Neural crest cell (in vitro differentiated cells): ENCODE measurements at places on chromosomes 5 and 9.

DNA sequence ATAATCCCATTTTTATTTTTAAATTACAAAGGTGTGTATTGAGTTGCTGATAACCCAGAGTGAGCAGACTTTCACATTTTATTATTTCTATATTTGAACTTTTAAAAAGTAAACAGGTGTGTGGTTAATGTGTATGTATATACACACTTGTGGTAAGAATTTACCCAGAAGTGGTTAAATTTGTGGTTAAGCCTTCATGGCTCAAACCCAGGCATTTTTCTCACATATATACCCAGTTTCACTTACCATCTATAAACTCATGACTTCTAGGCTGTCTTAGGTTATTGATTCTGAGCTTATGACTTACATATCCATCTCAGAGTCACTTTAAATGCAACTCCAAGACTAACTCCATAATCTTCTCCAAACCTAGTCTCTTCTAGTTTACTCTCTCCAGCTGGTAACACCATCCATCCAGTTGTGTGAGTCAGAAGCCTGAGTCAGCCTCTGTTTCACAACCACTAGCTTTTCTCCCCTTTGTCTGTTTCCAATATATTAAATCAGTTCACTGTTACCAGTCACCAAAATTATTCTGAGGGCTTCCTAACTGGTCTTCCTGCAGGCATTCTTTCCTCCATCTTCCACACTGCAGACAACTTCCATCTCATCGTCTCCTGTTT, 20.2 kb downstream of the ZBED3 start:
- no peak for DNase-seq
- H3K36me3 ChIP-seq: peaks cover 26% of the 10 kb centered on the region
- H3K4me3 ChIP-seq: no peak overlapping the region
- H3K4me1 ChIP-seq: no peaks in the 10 kb centered on the region

GRCh38 chr9:110115826-110116542, 92.0 kb downstream of the C9orf152 start:
- peak overlapping the region; percentile 68 for H3K4me3 ChIP-seq
- peaks cover 49% of the 10 kb centered on the region for H3K4me1 ChIP-seq
- no peaks in the 10 kb centered on the region for H3K36me3 ChIP-seq
- H3K27me3 ChIP-seq: no peaks in the 10 kb centered on the region
- no peak for DNase-seq

GRCh38 chr5:57903458-57903857, 420.8 kb upstream of the ACTBL2 start:
- no peak overlapping the region for H3K27ac ChIP-seq
- DNase-seq: no peak
- H3K4me1 ChIP-seq: no peaks in the 10 kb centered on the region
- H3K27me3 ChIP-seq: no peaks in the 10 kb centered on the region

GRCh38 chr5:91127456-91128081, 255.5 kb downstream of the ARRDC3 start:
- DNase-seq: no peak
- H3K27ac ChIP-seq: peak overlapping the region; percentile 31
- no peaks in the 10 kb centered on the region for H3K27me3 ChIP-seq
- peaks cover 21% of the 10 kb centered on the region for H3K4me1 ChIP-seq

DNA sequence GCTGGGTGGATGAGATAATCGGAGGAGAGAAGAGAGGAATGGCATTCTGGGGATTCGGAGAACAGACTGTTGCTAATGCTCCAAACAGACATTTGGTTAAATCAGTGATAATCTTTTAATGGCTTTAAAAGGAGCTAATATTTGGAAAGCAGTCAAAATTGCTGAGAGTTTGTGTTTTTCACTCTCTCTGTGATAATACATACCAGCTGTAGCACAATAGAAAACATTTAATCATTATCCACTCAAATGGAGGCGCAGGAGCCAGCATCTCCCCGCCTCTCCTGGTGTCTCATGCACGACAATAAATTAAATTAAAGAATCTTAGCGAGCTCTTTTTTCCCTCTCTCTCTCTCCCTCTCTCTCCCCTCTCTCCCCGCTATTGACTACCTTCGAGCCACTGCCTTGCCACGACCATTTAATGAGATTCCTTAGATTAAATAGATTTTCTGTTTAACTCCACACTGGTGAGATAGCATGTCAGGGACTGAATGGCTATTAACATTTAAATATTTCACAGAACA, 268.6 kb upstream of the MVB12B start:
- H3K4me3 ChIP-seq: no peak overlapping the region
- no peak for DNase-seq
- H3K36me3 ChIP-seq: no peaks in the 10 kb centered on the region
- no peak overlapping the region for H3K27ac ChIP-seq

DNA sequence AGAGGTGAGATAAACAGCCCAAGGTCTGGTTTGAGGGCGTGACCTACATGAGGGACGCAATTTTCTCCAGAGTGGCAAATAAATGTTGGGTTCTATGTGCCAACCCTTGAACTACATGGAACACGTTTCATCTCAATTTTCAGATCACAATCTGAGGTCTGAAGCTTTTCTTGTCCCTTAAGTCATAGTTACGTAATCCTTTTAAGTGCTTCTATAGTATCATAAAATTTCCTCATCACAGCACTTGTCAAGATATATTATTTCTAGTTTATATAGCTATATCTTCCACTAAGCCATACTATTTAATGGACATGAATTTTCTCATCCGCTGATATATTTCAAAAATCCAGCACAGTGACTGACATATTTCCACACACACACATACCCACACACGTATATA, 53.1 kb upstream of the GRIN3A start:
- H3K27ac ChIP-seq: no peak overlapping the region
- DNase-seq: no peak
- no peak overlapping the region for H3K4me3 ChIP-seq
- H3K27me3 ChIP-seq: peaks cover 35% of the 10 kb centered on the region

DNA sequence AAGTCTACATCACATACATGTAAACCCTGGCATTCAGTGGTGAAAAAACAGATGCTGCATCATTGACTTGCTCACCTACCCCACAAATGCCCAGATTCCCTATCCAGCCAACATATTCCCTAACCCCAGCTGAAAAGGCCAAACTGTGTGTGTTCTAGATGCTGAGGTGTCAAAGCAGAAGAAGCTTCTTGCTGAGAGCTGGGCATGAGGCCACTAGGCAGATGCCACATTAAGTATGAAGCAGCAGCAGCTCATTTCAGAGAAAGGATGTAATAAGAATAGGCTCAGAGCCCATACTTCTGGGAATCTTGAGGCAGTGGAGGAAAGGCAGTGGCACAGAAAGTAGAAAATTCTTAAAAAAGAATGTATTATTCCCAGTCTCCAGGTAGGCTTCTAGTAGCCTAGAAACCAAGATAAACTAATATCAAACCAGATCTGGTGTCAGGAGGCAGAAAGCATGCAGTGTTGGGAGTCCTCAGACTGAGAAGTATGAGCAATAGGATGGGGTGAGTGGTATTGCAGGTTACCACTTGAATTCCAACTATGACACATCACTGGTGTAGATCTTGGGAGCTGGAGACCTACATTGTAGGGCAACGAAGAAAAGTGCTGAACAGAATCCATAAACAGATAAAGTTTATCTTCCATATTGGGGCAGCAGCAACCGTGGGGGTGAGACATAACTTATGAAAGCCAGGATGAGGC, 71.9 kb upstream of the GRHPR start:
- no peak overlapping the region for H3K27ac ChIP-seq
- peaks cover 17% of the 10 kb centered on the region for H3K36me3 ChIP-seq
- no peak for DNase-seq
- no peak overlapping the region for H3K4me3 ChIP-seq

GRCh38 chr5:127875235-127876021, 172.2 kb downstream of the CCDC192 start:
- H3K4me1 ChIP-seq: peaks cover 21% of the 10 kb centered on the region
- H3K4me3 ChIP-seq: no peak overlapping the region
- DNase-seq: peak; percentile 37
- no peak overlapping the region for H3K27ac ChIP-seq
- no peaks in the 10 kb centered on the region for H3K36me3 ChIP-seq

GRCh38 chr5:94045839-94046782, 304.7 kb upstream of the POU5F2 start:
- H3K4me3 ChIP-seq: no peak overlapping the region
- no peak overlapping the region for H3K27ac ChIP-seq
- H3K27me3 ChIP-seq: no peaks in the 10 kb centered on the region
- DNase-seq: no peak
- no peaks in the 10 kb centered on the region for H3K4me1 ChIP-seq

DNA sequence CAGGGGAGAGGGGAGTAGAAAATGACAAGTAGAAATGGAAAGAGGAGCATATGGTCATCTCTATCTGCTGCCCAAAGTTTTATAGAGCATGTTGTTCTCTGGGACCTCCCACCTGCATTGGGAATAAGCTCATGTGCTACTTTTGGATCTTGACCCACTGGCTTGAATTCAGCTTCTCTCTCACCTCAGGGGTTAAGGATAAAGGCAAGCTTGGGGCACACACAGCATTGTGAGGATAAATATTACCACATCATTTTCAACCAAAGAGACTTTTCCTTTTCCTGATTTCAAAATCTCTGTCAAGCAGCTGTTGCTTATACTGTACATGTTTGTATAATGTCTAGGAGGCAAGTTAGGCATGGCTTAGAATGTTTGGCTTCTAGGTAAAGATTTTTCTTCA, 16.6 kb downstream of the ATP10B start:
- H3K36me3 ChIP-seq: peaks cover 3% of the 10 kb centered on the region
- peaks cover 8% of the 10 kb centered on the region for H3K4me1 ChIP-seq
- no peak overlapping the region for H3K27ac ChIP-seq
- no peak overlapping the region for H3K4me3 ChIP-seq
- H3K27me3 ChIP-seq: no peaks in the 10 kb centered on the region

- H3K27ac ChIP-seq: no peak overlapping the region
- H3K27me3 ChIP-seq: no peaks in the 10 kb centered on the region
- H3K36me3 ChIP-seq: peaks cover 7% of the 10 kb centered on the region
- DNase-seq: no peak
Observed at GRCh38 chr5:67896930-67897313, 318.6 kb upstream of the PIK3R1 start.

DNA sequence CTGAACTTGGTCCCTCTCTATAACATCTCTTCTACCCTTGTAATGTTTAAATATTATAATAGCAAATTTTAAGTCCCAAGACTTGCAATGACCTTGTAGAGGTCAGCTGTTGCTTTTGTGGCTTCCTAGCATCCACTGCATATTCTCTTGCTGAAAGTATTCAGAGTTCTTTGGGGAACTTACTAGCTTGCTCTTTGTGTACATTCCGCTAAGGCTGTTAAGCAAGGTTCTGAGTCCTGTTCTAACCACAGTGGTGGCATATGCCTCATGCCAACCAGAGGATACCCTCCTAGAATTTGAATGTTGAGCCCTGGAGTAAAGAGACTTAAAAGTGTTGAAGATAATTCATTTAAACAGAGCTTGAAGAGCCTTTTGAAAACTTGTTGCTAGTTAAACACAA, 570.9 kb downstream of the TLE1 start:
- no peaks in the 10 kb centered on the region for H3K36me3 ChIP-seq
- no peak overlapping the region for H3K27ac ChIP-seq
- peaks cover 12% of the 10 kb centered on the region for H3K4me1 ChIP-seq
- no peak overlapping the region for H3K4me3 ChIP-seq

DNA sequence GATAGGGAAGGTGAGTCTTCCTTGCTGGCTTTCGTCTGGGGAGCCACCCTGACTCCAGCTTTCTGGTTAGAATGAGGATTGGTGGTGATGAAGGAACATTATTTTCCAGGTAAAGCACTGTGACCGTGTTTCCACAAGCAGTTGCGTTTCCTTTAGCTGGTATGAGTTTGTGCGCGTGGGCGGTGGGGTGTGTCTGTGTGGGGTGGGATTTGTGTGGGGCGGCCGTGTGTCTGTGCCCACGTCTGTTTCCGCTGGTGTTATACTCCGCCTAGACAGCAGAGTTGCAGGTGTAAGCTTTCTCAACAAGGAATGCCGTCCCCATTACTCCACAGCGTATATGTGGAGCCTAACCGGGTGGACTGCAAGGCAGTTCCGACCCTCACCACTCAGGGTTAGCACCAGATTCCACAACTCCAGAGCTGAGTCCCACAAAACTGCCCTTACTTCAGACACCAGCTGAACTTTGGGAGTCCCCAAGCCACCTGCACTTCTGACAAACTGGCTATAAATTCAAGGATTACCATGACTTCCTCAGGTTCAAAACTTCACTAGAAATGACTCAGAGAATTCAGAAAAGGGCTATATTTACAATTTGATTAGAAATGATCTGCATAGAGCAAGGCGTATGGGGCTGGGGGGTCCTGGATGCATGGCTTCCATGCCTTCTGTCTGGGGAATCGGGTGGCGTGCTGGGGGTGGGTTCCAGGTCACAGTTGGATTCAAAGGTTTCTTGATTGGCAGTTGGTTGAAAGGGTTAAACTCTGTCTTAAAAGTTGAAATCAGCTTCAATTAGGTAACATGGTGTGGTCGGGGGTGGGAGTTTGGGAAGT, 29.8 kb downstream of the PROP1 start:
- no peak overlapping the region for H3K4me3 ChIP-seq
- H3K4me1 ChIP-seq: no peaks in the 10 kb centered on the region
- DNase-seq: no peak
- peaks cover 9% of the 10 kb centered on the region for H3K36me3 ChIP-seq

GRCh38 chr9:91712811-91713210, 237.2 kb downstream of the ROR2 start:
- H3K36me3 ChIP-seq: peaks cover 4% of the 10 kb centered on the region
- no peaks in the 10 kb centered on the region for H3K27me3 ChIP-seq
- H3K27ac ChIP-seq: no peak overlapping the region
- no peak for DNase-seq
- H3K4me3 ChIP-seq: peak overlapping the region; percentile 1
- H3K4me1 ChIP-seq: peaks cover 5% of the 10 kb centered on the region

DNA sequence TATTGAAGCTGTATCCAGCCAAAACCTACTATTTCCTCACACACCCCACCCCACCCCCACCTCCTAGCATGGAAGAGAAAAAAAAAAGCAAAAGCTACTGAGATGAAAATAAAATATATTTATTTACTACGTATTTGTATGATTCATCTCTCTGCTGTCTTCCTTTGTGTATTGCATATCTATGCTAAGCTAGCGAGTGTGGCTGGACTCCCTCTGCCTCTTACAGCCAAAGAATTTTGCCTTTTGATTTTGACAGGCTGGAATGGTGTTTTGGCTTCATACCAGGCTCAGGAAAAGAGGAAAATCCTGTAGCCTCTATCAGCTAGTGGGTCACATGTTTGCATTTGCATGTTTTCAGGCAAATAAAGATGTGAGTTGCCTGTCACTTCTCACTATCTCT, 2.2 kb downstream of the ABLIM3 start:
- H3K27me3 ChIP-seq: peaks cover 19% of the 10 kb centered on the region
- no peak for DNase-seq
- H3K4me1 ChIP-seq: peaks cover 15% of the 10 kb centered on the region

GRCh38 chr5:74360535-74361210, 279.9 kb downstream of the ENC1 start:
- no peak overlapping the region for H3K27ac ChIP-seq
- H3K4me3 ChIP-seq: no peak overlapping the region
- peaks cover 24% of the 10 kb centered on the region for H3K4me1 ChIP-seq
- no peaks in the 10 kb centered on the region for H3K36me3 ChIP-seq

GRCh38 chr5:89097103-89097502, 214.1 kb upstream of the MEF2C start:
- H3K4me3 ChIP-seq: no peak overlapping the region
- H3K36me3 ChIP-seq: no peaks in the 10 kb centered on the region
- no peak for DNase-seq
- H3K27ac ChIP-seq: no peak overlapping the region

GRCh38 chr9:117963493-117964090, 259.4 kb downstream of the TLR4 start:
- no peaks in the 10 kb centered on the region for H3K27me3 ChIP-seq
- no peak overlapping the region for H3K27ac ChIP-seq
- no peaks in the 10 kb centered on the region for H3K36me3 ChIP-seq
- DNase-seq: no peak

GRCh38 chr5:1161108-1161832, 40.1 kb upstream of the SLC6A19 start:
- no peaks in the 10 kb centered on the region for H3K36me3 ChIP-seq
- H3K4me3 ChIP-seq: no peak overlapping the region
- peaks cover 9% of the 10 kb centered on the region for H3K4me1 ChIP-seq
- no peak overlapping the region for H3K27ac ChIP-seq
- no peak for DNase-seq
- peaks cover 37% of the 10 kb centered on the region for H3K27me3 ChIP-seq
